ENCODE measurements at places on chromosomes 6 and 20.
A peak's percentile ranks its signal among the peaks of the same experiment; 100 is the strongest.

DNA sequence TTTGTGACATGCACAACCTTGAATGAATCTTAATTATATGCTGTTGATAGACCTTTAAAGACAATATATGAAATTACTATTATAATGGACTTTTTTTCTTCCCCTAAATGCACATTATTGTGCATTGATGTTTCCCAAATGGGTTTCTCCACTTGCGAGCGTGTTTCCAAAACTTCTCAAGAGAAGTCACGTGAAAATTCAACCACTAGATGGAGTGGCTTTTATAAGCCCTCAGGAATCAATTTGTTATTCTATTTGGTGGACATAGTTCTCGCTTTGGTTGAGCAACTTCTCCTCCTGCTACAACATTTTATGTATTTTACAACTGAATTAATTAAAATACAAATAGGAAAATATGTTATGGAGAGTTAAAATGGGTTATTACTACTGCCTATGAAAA is 9.0 kb downstream of the CNR1 start:
- no peak for DNase-seq

DNA sequence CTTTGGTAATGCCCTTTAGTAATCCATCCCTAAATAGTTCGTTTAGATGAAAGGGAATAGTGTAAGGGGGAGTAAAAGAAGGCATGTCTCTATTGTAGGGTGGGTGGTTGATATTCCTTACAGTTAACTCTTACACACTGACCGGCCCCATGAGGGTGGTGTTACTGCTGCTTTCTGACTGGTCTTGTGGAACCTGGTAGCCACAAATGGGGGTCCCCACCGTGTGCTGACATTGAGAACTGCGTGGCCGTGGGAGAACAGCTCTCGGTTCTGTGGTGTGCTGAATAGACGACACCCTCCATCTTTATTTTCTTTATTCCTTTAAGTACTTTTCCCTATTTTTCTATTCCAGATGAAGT is 19.3 kb downstream of the MRAP2 start:
- DNase-seq = no peak

DNA sequence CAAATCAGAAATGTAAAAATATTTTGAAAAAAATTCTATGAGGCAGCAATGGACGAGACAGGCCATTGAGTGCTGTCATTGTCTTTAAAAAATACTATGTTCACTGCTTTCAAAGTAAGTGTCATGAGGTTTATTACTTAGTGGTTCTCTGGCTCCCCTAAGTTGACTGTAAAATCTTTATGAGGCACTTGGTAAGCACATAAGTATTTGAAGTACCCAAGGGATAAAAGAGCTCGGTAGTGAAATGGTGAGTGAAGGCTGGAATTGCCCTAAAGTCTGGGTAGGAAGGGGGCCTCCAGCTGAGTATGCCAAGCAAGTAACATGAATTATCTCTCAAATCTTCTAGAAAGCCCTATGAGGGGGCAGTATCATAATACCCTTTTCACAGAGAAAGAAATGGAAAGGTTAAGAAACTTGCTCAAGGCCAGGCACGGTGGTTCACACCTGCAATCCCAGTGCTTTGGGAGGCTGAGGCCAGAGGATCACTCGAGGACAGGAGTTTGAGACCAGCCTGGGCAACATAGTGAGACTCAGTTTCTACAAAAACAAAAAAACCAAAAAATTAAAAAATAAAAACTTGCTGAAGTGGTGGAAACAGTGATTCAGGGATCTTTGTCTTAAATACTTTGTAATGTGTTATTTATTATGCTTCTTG is 5.5 kb upstream of the CTCFL start:
- DNase-seq = no peak

GRCh38 chr6:9308284-9308683 is 872.9 kb upstream of the SLC35B3 start:
- DNase-seq = no peak

DNA sequence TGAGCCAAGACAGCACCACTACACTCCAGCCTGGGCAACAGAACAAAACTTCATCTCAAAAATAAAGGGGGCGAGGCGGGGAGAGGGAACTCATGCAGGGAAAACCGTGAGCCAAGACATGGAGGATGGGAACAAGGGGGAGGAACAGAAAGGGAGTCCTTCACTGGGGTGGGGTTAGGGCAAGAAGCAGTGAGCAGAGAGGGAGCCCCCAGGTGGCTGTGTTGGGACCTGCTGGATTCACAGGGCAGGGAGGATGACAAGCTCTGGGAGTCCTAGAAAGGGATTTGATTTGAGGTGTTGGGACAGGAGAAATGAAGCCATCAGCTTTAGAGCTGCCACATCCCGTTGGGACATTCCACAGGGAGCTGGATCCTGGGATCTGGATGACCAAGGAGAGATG is 90.6 kb upstream of the TOP1 start:
- no peak for DNase-seq

DNA sequence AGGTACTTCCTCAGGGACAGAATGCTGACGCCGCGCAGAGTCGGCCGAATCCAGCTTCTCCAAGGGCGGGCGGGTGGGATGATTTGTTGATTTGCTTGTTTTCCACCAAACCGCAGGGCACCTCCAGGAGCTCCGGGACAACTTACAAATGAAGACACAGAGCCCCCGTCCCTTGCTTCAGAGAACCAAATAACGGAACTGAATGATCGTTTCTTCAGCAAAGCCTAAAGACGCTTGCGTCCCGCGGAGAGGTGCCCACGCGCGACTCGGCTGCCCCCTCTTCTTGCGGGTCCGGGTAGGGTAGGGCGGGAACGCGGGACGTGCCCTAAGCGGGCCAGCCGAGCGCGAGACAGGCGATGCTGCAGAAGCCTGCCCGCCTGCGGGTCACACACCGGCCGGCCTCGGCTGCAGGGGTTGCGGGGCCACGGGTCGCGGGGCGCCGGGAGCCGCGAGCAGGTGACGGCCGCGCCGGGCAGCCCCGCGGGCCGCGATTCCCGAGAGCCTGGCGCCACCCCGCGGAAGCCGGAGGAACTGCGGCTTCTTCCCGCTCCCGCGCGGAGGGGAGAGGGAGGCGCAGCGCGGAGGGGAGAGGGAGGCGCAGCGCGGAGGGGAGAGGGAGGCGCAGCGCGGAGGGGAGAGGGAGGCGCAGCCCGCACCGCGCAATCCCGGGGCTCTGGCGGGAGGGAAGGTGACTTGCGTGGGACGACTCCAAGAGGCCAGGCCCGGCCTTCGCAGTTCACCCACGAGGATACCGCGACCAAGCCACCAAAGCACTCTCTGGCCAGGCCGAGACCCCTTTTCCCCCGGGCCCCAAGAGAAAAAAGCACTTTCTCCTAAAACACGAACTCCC is 7.7 kb upstream of the FOXF2 start:
- DNase-seq = peak; percentile 73

DNA sequence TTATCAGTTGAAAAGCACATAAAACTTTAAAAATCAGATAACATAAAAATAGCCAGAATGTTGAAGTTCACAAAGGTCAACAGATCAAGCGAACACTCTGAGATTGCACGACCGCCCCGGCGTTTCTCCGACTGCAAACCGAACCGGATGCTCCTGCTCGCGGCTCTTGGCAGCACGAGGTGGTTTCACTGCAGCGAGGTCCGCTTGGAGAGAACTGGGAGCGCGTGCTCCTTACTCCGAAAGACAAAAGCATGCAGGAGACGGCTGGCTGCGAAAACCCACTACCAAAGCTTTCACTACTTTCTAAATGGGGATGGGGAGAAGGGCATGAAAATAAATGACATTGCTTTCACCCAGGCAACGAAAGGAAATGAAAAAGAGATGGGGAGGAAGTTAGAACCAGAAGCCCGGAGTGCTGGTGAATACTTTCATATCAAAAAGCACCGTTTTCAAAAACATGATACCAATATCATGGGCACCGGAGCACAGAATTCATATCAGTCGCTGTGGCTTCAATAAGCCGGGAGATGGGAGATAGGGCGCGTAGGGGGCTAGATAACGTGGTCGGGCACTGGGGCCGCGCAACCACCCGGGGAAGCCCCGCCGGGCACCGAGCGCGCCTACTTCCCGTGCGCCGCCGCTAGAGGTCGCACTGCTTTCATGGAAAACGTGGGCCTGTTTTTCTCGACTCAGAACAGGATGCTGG is 8.3 kb upstream of the ANKRD60 start:
- DNase-seq = peak; percentile 61

GRCh38 chr6:154404791-154405400 is 48.3 kb upstream of the IPCEF1 start:
- no peak for DNase-seq

- no peak for DNase-seq
These were observed 101.2 kb downstream of the NUS1 start for GRCh38 chr6:117776441-117776840.

GRCh38 chr6:118748311-118749062 is 97.1 kb upstream of the CEP85L start:
- no peak for DNase-seq

DNA sequence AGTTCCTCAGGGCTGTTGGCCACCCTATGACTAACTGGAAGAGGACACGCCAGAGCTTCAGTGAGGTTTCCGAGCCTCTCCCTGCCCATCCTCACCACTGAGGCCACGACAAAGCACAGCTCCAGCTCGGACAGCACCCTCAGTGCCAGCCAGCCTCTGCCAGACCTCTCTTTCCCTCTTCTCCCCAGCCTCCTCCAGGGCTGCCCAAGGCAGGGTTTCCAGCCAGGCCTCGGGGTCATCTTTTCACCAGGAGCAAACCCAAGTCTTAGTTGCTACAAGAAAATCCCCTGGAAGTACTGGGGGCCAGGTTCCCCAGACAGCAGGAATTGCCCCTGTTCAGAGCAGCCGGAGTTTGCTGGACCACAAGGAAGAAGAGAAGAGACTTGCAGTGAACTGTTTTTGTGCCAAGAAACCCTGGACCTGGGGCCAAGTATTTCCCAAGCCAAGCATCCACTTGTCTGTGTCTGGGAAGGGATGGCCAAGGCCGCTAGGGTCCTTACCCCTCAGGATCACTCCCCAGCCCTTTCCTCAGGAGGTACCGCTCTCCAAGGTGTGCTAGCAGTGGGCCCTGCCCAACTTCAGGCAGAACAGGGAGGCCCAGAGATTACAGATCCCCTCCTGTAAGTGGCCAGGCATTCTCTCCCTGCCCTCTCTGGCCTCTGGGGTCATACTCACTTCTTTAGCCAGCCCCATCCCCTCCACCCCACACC is 41.6 kb downstream of the PLAGL2 start:
- DNase-seq = no peak

DNA sequence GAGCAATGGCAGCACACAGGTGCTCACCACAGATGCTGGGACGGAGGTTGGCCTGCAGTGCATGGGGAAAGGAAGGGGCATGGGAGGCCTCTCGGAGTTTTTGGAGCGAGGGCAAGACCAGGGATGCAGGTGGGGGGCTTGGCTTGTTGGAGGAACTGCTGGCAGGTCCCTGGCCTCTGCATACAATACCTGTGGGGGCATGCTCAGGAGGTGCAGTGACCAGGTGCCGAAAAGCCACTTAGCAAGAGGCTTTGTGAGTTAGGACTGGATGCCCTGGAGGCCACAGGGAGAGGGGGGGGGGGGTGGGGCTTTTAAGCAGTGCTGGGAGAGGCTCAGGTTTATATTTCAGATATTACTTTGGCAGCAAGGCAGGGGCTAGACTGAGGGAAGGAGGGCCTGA is 142.7 kb downstream of the F13A1 start:
- no peak for DNase-seq

DNA sequence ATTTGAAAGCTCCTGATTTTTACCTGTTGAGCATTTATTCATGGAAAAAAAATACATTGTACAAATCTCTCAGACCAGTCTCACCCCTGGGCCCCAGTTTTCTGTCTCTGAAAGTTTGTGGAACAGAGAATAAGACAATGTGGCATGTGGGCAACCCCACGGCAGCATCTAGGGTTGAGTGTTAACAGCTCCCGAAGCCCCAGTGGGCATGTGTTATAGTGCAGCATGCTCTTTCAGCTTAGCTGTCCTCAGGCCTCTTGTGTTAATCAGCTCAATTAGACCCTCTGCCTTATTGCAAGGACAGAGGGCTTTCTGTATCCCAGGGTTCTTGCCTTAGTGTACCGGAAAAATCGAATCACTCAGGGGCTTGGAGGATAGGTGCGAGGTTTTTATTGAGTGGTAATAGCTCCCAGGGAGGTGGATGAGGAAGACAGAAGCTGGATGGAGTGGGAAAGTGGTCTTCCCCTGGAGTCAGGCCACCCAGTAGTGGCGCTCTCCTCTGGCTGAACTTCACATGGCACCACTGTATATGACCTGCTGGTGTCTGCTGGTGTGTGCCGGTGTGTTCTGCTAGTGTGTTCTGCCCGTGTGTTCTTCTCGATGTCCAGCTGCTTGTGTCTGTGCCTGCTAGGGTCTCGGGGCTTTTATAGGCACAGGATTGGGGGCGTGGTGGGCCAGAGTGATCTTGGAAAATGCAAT is 382.8 kb downstream of the EPM2A start:
- no peak for DNase-seq

DNA sequence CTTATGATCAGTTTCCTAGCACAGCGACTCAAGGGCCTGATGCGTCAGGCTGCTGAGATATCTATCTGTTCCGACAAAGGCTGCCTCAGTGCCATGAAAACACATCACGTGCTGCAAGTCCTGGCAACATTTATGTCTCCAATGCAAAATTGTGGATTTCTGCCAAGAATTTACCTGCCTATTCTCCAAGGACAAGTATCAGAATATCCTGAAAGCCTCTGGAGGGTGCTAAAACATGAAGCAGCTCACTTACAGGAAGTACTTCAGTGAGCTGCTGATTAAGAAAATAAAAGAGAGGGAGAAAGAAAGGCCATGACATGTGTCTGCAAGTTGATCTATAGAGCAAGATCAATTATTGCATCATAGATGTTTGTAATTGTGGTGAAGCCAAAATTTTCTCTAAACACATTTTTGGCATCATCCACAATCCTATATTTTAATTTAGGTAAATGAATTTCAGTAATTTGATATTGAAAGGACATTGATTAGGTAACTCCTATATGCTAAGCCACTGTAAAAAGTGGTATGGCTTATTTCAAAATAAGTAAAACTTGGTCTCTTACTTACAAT is 25.8 kb upstream of the TPBG start:
- DNase-seq = no peak

DNA sequence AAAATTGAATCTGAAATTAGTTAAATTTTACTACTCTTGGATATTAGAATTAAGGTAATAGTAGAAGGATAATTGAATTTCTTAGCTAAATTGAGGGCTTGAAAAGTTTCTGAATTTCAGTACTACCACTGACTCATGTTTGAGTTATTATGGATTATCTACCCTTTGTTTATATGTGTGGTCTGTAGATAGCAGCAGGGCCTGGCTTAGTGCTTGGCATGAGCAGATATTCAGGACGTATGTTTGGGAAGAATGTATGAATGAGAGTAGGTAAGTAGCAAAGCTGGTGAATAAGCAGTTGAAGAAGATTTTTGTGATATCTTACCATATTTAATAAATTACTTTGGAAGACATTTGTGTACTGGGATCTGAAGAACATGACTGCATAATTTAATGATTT is 152.7 kb downstream of the MACROD2 start:
- DNase-seq = no peak

DNA sequence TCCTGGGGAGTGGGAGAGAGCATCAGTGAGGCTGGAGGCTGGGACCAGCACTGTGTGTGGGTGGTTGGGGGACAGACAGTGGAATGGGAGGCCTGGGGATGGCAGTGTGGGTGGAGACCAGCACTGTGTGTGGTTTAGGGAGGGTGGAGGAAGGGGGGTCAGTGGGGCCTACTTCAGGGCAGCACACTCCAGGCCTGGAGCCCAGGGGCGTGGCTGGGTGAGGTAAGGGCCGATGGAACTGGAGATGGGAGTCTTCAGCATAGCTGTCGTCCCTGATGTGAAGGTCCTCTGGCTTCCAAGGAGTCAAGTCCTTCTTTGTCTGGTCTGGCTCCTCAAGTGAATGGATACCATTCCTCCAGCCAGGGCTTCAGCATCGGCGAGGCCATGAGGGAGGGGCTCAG is 18.6 kb downstream of the KCNK17 start:
- DNase-seq = no peak

All from neuronal stem cell (in vitro differentiated cells).